Stimulated activated CD4-positive, alpha-beta T cell treated with anti-CD3 and anti-CD28 coated beads, Interleukin-12 subunit alpha, Interleukin-12 subunit beta, amount 100 ng/mL, for 4 hours (primary cell): ENCODE measurements at places on chromosomes 16 and 17.

- DNase-seq, result no peak
Measured at GRCh38 chr16:85707528-85708095, 18.9 kb upstream of the GINS2 start.

DNA sequence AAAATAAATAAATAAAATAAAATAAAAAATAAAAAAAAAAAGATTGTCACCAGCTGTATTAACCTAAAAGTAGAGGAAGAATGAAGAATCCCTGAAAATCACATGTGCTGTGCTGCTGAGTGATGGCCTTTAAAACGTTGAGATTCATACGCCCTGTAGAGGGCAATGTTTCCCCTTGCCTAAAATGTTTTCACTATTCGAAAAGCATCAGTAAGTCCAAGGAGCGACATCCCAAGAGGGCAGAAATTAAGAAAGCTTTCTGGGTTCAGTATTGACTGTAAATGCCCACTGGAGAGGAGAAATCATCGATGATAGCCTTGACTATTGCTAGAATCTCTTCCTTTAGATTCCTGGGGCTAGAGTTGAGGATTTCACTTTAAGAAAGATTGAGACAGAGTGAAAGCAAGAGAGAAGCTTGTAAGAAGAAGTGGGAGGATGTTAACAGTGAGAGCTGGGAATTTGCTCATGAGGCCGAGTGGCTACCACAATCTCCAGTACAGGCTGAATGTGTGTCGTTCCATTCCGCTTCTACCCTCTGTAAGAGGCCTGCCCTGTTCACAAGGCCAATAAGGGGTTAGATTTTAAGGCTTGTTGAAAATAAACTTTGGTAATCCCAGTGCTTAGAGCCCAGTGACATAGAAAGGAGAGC lies 170.8 kb upstream of the FAM20A start:
- DNase-seq, result no peak

GRCh38 chr16:86732621-86733295 lies 154.4 kb downstream of the FOXL1 start:
- no peak for DNase-seq

- DNase-seq, result no peak
Measured at GRCh38 chr16:75252946-75253911, 1.8 kb upstream of the BCAR1 start.

DNA sequence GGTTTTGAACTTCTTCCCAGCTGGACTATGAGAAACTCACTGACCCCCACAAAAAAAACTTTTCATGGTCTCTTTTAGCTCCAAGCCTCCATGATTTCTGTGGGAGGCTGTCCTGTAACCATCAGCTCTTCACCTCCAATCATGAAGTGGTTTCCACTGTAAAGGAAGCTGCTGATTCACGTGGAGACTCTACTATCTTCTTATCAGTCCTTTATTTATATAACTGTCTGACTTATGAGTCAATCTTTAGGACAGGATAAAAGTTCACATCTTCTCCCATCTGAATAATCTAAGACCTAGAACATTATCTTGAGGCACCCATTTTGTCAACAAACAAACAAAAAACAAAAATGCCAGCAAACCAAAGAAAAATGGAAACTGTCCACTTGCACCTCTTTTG lies 409.9 kb downstream of the SLC39A11 start:
- no peak for DNase-seq

- DNase-seq, result no peak
Measured at GRCh38 chr17:19345067-19345460, 17.5 kb downstream of the B9D1 start.

DNA sequence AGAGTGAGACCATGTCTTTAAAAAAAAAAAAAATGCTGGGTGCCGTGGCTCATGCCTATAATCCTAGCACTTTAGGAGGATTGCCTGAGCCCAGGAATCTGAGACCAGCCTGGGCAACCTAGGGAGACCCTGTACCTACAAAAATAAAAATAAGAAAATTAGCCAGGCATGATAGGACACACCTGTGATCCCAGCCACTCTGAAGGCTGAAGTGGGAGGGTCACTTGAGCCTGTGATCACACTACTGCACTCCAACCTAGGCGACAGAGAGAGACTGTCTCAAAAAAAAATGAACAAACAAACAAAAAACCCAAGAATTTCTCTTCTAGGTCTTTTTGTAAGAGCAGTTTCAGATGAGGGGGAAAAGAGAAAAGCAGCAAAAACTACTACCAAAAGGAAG lies 34.6 kb downstream of the NME2 start:
- DNase-seq, result no peak

GRCh38 chr16:54347961-54348360 lies 61.4 kb upstream of the IRX3 start:
- DNase-seq, result no peak

GRCh38 chr16:72937916-72938794 lies 109.8 kb downstream of the ZFHX3 start:
- no peak for DNase-seq

DNA sequence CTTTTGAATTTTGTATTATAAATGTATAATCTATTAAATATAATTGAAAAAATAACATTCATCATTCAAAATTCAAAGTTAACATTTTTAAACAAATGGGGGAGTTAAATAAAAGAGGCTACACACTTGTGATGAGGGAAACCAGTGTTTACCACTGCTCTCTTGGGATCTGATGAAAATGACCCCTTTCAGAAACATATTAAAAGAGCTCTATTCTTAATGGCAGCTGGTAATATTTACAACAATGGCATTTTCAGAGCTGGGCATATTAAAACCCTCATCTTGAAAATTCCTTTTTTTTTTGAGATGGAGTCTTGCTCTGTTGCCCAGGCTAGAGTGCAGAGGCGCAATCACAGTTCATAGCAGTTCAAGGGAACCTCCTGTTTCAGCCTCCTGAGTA lies 19.3 kb upstream of the FLCN start:
- no peak for DNase-seq

DNA sequence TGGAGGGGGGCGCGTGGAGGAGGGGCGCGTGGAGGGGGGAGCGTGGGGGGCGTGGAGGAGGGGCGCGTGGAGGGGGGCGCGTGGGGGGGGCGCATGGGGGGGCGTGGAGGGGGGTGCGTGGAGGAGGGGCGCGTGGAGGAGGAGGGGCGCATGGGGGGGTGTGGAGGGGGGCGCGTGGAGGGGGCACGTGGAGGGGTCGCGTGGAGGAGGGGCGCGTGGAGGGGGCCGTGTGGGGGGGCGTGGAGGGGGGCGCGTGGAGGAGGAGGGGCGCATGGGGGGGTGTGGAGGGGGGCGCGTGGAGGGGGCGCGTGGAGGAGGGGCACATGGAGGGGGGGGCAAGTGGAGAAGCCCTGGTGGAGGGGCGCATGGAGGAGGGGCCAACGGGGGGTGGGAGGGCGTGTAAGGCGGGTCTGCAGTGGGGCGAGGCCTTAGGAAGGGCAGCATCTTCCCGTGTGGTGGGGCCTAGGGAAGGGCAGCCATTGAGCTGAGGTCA lies 7.3 kb downstream of the MSLN start:
- no peak for DNase-seq

GRCh38 chr17:43003542-43004172 lies 2.9 kb upstream of the IFI35 start:
- no peak for DNase-seq

DNA sequence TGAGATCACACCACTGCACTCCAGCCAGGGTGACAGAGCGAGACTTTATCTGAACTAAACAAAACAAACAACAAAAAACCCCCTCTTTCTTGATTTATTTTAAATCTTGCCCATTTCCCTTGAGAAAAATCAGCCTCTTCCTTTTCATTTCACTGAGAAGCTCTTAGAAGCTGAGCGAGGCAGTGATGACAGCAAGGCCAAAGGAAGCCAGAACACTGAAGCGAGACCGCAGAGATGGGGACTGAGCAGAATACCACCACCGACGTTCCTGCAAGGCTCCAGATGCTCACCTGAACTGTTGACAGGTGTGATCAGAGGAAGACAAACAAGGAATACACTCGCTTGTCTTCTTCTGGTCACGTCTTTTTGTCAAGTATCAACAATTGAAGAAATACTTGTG lies 30.5 kb upstream of the IRF8 start:
- DNase-seq, result no peak

GRCh38 chr16:30644334-30644830 lies 6.4 kb upstream of the PRR14 start:
- DNase-seq, result no peak

GRCh38 chr17:77320044-77320440 lies 179.3 kb downstream of the SEC14L1 start:
- DNase-seq, result no peak

- no peak for DNase-seq
Measured at GRCh38 chr17:62663304-62663703, 35.8 kb downstream of the MRC2 start.

GRCh38 chr16:22123146-22123545 lies 30.8 kb downstream of the VWA3A start:
- DNase-seq, result no peak

- DNase-seq, result no peak
Measured at GRCh38 chr17:64732336-64733006, 70.4 kb upstream of the SMURF2 start.

DNA sequence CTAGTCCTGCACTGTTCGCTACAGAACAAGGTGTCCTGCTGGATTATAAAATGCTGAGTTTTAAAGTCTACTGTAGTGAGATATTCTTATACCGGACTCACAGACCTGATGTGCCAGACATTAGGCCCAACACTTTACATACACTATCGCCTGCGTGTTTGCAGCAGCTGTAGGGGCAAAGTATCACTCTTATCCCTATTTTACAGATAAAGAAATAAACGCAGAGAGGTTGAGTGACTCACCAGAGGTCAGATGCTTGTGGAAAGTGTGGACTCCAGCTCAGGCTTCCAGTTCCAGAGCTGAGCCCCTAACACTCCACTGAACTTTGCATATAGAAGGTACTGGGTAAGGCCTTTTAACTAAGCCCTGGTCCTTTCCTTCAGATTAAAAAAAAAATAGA lies 47.4 kb downstream of the PLXDC1 start:
- no peak for DNase-seq

GRCh38 chr16:54690710-54691109 lies 240.0 kb upstream of the IRX5 start:
- DNase-seq, result no peak

DNA sequence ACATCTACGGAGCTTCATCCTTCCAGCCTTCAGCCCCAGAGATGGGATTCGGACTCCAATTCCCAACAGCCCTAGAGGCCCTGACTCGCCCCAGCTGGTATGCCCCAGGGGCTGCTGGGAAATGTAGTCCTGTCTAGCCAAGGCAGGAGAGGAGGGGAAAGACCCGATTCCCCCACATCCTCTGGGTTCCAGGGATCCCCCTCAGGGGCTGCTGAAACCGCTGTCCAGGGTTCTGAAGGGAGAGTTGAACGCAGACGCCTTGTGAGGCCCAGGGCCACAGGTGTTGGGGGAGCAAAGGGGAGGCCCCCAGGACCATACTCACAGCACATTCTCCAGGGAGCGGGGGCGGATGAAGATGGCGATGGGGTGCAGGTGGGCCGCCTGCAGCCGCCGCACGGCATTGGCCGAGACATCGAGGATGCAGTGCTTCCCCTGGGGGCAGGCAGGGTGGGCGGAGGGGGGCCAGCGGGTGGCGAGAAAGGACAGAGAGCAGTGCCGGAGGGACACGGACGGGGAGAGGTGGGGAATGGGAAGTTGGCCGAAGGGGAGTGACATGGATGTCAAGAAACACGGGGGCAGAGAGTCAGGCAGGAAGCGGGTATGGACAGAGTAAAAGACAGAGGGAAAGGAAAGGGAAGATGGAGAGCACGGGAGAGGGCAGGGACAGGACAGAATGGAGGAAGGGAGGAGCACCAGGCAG lies 12.6 kb upstream of the ASGR1 start:
- no peak for DNase-seq

DNA sequence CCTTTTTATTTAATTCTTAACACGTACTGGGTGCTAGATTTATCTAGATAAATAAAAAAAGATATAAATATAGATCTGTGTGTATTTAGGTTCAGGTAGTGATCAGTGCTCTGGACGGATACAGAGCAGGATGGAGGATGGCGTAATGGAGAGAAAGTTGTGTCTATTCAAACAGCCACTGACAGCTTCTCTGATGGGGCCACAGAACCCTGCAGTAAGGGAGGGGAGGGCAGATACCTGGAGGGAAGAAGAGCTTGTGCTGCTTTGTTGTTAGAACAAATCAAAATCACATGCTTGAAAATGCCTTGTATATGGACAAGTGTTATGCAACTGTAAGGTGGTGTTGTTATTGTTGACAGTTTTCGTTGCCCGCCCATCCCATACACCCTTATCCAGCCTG lies 170.2 kb downstream of the UTP18 start:
- no peak for DNase-seq

GRCh38 chr17:57604771-57605674 lies 140.1 kb downstream of the CCDC182 start:
- no peak for DNase-seq

DNA sequence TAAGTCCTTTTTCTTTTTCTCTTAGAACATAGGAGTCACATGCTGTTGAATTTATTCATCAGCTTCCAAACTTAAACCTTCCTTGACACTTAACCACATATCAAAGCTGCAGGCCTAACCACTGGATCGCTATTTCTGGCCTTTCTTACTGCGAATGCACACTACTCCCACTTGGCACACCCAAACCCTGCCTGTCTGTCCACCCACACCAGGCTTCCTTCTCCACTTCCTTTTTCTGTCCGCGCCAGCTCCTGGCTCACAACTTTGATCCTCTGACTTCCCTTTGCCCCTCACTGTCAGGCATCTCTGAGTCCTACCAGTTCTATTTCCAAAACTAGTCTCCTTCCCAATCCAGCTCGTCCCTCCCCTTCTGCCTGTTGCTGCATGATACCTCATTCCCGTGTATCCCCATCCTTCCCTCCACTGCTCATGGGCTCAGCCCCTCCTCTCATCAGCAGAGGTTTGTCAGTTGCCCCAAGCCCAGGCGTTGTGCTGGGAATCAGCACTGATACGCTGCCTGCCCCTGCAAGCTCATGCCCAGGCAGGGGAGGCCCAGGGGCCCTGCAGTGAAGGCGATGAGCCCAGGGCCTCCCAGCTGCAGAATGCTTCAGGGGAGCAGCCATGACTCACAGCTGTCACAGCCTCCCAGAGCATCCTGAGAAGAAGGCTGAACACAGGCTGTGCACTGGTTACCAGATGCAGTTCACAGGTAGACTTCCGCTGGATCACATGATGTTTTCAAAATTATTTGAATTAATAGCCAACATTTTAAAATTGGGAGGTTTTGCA lies 179.8 kb downstream of the KATNIP start:
- DNase-seq, result no peak

DNA sequence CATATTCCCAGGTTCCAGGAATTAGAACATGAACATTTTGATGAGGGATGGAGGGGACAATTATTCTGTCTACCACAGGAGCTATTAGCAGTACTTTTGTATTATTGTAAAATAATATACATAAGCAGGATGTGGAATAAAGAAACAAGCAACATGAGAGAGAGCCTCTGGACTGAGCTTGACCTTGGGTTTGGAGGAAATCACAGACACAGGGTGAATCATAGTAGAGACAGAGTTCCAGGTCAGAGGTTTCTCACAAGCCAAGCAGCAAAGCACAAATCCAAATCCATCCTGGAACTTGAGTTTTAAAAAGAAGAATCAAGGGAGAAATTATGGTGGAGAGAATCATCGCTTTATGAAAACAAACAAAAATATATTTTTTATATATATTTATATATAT lies 5.1 kb downstream of the KRT31 start:
- DNase-seq, result no peak

DNA sequence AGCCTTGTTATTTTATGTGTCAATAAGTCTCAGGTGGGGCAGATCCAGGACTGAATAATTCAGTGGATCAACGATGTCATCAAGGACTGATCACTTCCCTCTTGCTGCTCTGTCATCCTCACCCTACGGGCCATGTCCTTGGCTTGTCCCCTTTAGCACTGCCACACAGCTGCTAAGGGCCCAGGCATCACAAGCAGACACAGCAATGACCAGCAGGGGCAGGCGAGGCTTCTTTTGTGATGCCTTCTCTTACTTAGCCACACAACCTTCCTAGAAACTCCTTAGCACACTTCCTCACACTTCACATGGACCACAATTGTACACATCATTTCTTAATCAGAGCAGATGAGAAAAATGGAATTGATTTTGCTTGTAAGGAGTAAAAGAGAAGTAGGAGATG lies 356.3 kb upstream of the SOX9 start:
- no peak for DNase-seq
